ENCODE measurements at places on chromosomes 11 and 22. TPM values are rescaled to one million over a fixed set of nuclear protein-coding genes. Genes with fewer than 3 reads are reported as not detected.
A peak's percentile ranks its signal among the peaks of the same experiment; 100 is the strongest.

DLG2 gene
- 19.8 TPM for total RNA-seq

BAIAP2L2 gene
- total RNA-seq = 5.6 TPM

LMO1 gene
- total RNA-seq = not detected

KRTAP5-8 gene
- not detected for total RNA-seq

PANX3 gene
- not detected for total RNA-seq

OR2AT4 gene
- not detected for total RNA-seq

- DNase-seq = no peak
These were observed 162.8 kb upstream of the TMEM45B start for GRCh38 chr11:129652835-129653234.

- no peak for DNase-seq
These were observed 119.2 kb downstream of the PHF21B start for GRCh38 chr22:44890416-44891292.

- DNase-seq = no peak
These were observed 5.8 kb downstream of the CCND1 start for GRCh38 chr11:69646493-69647389.

DNA sequence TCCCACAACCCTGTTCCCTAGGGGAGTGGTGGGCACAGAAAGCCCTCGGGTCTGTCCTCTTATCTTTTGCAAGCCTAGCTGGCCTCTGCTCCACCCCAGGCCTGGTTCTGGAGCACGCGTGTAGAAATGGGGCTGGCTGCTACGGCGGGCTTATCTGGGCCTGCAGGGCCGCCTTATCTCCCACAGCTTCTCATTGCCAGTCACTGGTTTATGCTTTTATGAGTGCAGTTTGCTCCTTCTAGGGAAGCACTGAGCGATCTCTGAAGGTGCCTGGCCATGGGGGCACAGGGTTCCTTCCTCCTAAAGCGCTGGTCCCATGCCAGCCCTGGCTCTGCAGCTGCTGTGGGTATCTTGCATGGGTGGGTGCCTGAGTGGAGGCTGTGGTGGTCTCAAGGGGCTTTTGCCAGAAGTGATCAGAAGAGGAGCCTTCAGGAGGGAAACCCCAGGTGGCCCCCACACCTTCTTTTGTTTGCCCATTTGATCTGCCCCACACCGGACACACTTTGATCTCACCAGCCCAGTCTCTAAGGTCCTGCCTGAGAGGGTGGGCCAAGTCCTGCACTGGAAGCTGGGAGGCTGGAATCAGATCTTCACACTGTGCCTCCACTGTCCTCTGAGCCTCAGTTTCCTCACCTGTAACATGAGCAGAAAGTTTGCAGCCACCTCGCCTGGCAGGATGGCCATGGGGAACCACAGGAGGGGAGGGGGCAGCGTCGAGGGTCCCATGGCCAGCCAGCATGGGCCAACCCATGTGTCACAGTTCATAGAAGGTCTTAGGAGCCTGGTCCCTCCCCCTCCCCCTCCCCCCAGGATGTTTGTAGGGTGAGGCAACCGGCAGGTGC is 86.6 kb upstream of the FGF3 start:
- no peak for DNase-seq

DNA sequence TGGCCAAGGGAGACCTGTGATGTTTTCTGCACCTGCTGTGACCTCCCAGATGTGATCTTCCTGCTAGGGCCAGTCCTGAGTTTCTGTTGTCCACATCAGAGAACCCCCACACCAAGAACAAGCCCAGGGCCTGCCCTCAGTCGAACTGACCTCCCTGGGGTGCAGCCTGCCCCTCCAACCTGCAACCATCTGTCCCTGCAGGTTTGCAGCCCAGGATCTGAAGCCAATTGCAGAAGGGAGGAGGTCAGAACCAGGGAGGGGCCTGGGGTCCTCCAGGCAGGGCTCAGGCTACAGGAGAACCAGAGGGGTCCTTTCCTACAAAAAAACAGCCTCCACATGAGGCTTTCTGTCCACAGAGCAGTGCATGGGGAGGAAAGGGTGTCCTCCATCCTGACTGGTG is 807 bp downstream of the TRIM3 start:
- peak; percentile 8 for DNase-seq

- no peak for DNase-seq
These were observed 123.5 kb upstream of the LMO1 start for GRCh38 chr11:8387141-8387540.

GRCh38 chr11:83671289-83671688 is 385.1 kb upstream of the CCDC90B start:
- DNase-seq = no peak

DNA sequence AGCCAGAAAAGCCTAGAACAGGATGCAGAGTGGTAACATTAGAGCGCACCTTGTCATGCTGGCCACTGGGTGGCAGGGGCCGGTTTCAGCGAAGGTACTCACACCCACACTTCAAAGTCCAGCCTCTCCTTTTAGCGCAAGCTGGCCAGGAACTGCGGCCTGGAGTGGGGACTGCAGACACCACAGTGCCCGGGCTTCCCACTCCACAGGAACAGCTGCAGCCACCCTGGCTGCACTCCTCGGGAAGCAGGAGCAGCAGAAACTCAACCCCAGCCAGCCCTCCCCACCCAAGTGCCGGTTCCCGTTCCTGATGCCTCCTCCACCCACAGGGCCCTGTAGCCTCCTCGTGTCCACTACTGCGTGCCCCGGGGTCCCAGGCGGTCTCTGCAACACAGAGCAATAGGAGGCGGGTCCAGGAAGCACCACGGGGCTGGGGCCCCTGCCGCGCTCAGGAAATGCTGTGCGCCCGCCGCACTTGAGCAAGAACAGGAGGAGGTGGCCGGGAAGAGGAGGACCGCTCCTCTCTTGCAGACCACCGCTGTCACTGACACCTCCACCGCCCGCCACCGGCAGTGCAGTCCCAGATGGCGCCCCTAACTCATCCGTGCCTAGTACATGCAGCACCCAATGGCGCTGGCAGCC is 2.2 kb downstream of the RFPL2 start:
- peak; percentile 84 for DNase-seq

- DNase-seq = no peak
These were observed 139.9 kb downstream of the C11orf91 start for GRCh38 chr11:33560729-33561128.

DNA sequence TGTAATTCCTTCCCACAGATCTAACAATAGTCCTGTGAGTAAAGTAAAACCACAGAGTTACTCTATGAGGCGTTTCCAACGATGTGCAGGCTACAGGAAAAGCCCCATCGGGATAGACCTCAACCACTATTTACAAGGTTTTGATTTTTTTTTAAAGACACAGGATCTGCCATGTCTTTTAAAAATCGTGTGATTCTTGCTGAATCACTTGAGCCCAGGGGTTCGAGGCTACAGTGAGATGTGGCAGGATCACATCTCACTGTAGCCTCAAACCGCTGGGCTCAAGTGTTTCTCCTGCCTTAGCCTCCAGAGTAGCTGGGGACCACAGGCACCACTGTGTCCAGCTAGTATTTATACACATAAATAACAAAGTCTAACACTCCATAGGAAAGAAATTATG is 7.8 kb downstream of the TAF1D start:
- no peak for DNase-seq

DNA sequence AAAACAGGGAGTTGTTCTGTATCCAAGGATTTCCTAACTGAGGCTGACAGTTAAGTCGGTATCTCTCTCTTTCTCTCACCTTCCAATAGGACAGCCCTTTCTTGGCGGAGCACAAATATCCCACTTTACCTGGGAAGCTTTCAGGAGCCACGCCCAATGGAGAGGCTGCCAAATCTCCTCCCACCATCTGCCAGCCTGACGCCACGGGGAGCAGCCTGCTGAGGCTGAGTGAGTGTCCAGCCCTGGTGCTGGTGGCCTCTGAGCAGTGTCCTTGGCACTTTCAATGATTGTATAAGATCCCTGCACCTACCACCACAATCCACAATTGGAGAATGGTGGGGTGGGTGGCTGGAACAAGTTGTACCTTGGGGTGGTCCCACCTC is 33.7 kb downstream of the CYB5R2 start:
- no peak for DNase-seq

- no peak for DNase-seq
These were observed 2.4 kb downstream of the ZC3H12C start for GRCh38 chr11:110095554-110095953.

GRCh38 chr22:18987765-18988164 is 51.7 kb upstream of the PRODH start:
- peak; percentile 87 for DNase-seq

All from GM23338 (cell line).